ENCODE measurements at places on chromosomes 11 and 22.
A peak's percentile ranks its signal among the peaks of the same experiment; 100 is the strongest.

DNA sequence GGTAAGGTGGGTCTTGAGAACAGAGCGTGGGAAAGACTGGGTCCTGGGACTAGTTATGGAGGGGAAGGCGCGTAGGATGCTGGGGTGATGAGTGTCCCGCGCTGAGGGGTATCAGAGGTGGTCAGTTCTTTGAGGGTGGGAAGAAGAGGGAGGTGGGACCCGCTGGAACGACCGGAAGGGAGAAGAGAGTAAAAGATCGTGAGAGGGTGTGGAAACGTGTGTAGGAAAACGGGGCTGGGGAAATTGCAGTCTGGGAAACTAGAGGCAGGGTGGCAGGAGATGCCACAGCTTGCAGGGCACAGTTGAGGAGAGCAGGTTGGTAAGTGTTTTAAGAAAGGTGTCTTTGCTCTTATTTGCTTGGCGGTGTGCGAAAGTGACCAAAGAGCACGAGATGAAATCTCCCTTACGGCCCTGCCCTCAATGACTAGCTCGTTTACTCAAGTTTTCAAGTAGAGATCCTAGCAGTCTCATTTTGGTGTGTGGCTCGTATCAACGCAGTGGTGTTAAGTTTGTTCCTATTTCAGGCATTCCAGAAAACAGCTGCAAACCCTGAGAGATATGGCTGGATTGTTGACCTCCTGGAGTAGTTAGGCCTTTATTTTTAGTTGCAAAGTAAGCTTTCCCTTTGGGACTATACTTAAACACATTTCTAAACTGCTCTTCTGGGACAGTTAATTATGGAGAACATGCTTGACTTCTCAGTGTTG, 615 bp downstream of the STT3A start:
- no peak for DNase-seq

DNA sequence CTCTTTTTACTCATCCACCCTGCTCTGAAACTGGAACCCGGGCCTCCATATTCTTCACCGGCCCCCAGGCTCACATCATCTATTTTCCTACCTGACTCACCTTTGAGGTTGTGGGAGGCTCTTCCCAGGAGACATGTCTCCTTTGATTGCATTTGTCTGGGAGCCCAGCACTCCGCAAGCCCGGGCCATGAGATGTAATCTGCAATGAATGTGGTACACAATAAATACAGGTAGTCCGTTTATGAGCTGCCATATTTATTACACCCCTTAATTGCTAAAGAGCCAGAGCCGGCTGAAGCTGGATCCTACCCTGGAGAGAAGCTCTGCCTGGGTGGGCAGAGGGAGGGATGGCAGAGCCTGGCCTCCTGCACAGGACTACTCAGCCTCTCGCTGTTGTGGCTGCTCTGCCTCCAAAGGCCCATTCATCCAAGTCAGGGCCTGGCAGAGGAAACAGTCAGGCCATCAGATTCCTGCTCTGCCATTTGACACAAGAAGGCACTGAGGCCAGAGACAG, 49.5 kb downstream of the TP53I11 start:
- DNase-seq: no peak

- DNase-seq: no peak
Measured at GRCh38 chr11:13216019-13216710, 61.4 kb upstream of the BMAL1 start.

GRCh38 chr11:132910011-132910760, 622.1 kb downstream of the OPCML start:
- DNase-seq: peak; percentile 8

DNA sequence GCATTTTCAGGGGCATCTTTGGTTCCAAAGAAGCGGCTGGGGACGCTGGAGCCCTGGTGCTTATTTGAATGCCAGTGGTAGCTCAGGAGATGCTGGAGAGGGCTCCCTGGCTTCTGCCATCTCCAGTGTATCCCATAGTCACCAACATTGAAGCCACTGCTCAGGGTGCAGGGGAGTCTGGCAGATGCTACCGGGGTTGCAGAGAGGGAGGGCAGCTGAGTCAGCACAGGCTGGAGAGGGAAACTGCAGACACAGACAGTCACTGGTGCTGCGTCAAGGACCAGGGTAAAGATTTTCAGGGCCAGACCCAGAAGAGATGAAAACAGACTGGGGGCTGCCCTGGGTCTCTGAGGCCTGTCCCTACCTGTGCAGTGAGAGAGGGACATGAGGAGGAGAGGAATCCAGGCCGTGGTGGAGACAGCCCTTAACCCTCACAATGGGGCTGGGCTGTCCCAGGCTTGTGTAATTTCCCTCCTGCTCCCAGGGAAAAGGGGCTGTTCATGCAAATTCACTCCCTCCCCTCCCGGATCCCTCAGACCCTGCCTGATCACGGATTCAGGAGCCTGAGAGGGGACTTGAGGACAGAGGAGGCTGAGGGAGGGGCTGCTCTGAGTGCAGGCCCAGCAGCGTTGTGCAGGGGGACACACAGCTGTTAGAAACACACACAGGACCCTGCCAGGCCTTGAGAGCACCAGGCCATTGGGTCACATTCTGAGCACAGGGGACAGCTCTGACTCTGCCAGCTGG, 126.9 kb upstream of the GRK3 start:
- no peak for DNase-seq

GRCh38 chr22:39176143-39176713, 23.7 kb upstream of the CBX7 start:
- DNase-seq: no peak

DNA sequence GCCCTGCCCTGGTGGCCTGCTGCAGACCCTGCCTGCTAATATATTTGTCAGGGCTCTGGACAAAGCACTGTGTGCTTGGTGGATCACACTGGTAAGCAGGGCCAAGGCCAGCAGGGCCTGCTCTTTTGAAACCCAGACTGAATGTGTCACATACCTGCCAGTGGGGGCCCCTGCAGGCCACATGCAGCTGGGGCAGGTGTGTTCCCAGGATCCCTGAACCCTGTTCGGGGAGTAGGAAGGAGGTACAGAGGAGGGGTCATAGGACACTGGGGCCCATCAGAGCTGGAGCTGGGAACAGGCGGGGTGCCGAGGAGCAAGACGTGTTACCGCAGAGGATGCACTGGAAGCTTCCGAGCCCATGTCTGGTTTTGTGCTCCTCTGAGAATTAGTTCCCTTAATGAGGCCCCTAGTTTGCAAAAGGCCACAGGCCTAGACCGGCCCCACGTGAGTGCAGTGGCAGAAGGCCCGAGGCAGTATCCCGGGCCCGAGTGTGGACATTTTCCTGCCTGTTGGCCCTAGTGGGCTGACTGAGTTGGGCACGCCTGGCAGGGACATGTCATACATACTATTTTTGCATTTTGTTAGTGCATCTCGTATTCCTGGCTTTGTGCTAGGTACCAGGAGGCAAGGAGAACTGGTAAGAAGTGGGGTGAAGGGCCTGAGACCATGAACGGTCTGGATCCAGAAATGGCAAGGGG, 11.2 kb upstream of the ACR start:
- no peak for DNase-seq

GRCh38 chr11:115458877-115459276, 45.3 kb downstream of the CADM1 start:
- DNase-seq: peak; percentile 25

DNA sequence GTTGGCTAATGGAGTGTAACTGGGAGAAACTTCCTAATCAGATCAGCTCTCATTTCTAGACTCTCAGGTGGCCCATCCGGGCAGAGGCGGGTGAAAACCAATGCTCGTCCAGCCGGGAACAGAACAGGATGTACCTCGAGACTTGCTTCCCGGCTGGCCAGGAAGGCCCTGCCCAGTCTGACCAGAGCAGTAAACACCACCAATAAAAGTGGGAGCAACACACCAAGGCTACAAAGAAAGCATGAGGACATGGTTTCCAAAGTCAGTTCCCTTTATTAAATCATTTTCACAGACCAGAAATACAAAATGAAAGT, 940 bp upstream of the TNKS1BP1 start:
- no peak for DNase-seq

- no peak for DNase-seq
Measured at GRCh38 chr11:2741377-2742131, 41.8 kb upstream of the KCNQ1OT1 start.

DNA sequence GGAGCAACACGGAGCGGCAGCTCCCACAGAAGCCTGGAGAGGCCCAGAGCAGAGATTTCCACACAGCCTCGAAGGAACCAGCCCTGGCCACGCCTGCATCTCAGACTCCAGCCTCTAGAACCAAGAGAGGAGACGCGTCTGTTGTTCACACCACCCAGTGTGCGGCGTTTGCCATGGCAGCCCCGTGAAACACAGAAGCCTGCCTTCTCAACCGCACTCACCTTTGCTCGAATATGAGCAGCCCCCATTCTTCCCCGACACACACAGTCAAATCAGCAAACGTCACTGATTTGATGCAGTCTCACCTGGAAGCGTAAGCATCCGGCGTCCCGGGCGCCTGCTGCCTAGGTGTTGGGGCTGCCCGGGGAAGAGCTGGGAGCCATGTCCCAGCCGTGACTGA, 14.2 kb upstream of the TALDO1 start:
- no peak for DNase-seq

DNA sequence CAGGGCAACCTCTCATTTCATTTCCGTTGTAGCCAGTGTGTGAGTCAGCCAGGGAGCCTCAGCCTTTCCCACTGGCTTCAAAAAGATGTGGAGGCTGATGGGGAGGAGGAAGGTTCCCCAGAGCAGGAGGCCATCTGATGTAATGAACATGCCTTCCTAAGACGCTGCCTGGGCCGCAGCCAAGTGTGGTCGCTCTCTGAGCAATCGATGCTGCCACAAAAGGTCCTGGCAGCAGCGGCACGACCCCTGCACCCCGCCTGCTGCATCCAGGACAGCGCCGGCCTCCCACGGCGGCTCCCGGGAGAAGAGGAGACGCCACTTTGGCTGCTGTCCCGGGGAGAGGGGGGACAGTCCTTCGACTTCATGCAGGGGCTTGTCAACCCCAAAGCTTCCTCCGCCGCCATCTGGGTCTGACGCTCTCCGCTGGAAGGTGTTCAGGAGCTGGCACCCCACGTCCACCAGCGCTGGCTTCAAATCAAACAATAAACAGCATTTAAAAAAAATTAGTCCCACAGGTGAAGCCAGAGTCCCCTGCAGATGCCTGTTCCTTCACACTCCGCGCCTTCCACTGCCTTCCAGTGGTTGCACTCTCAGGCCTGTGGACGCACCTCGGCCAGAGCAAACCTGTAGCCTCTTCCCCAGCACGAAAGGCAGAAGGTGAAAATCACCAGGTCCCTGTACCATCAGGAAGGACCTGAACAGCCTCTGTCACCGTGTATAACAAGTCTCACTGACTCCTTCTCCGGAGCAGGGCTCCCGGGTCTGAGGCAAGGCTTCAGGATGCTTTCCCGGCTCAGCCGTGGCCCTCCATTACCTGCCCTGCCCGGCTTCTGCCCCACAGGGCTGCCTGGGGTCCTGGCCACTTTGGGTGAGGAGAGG, 930.7 kb downstream of the BRD1 start:
- DNase-seq: no peak

- DNase-seq: no peak
Measured at GRCh38 chr22:42909363-42910058, 52.4 kb upstream of the ARFGAP3 start.

DNA sequence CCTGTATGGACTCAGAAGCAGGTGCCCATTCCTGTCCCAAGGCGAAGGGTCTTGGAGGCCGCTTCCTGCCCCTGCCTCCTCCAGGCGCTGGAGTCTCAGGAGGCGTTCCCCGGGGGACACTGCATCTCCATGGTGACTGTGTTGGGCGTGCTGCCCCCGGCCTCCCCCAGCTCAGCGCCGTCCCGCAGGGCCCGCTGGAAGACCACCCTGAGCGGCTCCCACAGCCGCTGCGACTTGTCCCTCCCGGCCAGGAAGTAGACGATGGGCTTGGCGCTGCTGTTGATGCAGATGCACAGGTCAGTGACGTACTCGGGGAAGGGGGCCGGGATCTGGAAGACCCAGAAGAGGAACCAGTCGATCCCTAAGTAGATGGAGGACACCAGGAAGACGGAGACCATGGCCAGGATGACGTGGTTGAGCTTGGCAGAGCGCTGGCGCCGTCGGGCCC, 7.8 kb downstream of the MRGPRF start:
- DNase-seq: no peak

- no peak for DNase-seq
Measured at GRCh38 chr11:134025082-134025429, 43.8 kb upstream of the JAM3 start.

DNA sequence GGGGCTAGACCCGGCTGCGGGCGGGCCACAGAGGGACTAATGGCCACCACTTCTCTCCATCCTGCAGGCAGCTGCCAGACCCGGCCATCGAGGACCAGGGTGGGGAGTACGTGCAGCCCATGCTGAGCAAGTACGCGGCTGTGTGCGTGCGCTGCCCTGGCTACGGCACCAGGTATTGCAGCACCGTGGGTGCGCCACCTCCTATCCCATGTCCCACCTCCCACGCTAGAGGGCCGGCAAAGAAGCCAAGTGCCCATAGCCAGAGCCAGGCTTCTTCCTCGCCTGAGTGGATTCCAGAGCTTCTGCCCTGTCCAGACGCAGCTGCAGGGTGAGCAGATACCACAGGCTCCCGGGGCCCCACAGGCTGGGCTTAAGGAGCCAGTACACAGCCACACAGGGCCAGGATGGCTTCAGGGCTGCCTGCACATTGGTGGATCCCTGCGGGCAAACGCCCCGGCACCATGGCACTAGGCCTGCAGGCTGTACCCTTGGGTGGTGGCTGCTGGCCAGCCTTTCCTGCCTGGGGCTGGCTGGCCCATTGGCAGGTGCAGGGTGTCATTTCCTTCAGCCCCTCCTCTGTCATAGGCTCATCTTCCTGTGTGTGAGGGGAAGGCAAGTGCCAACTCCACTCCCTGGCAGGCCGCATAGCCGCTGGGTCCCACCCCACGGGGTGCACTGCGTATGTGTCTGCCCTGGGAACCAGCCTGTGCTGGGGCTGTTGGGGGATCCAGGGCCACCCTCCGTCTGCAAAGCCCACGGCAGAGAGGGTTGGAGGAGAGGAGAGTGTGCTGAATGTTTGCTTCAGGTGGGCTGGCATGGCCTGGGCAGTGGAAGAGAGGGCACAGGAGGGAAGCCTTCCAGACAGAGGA, 16.5 kb upstream of the DGCR8 start:
- no peak for DNase-seq

GRCh38 chr11:79578116-79578515, 137.3 kb upstream of the TENM4 start:
- no peak for DNase-seq

GRCh38 chr22:49010901-49011300, 816.8 kb downstream of the BRD1 start:
- DNase-seq: no peak

GRCh38 chr11:60377401-60378136, 763 bp upstream of the MS4A7 start:
- peak; percentile 36 for DNase-seq

- no peak for DNase-seq
Measured at GRCh38 chr11:46846510-46846830, 390 bp upstream of the CKAP5 start.

DNA sequence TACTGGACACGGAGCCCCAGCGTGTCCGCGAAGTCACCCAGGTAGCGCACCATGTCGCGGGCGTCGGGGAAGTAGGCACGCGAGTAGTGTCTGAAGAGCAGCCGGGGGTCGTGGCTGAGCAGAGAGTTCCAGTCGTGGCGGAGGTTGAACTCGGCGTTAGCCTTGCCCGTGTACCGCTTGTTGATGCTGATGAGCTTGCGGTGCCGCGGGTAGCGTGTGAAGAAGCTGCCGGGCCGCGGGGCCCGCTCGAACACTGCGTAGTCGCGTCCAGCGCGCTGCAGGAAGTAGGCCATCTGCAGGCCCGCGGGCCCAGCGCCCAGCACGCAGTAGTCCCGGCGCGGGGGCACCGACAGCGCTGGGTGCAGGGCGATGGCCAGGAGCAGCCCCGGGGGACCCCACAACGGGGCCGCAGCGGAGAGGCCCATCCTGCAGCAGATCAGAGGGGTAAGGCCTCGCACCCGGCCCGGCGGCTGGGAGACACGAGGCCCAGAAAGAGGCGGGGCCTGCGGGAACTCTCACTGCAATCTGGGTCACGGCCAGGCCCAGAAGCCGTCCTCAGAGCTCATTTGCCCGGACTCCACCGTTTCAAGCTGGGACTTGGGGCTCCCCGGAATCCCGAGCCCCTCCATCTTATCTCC, 723 bp downstream of the FOXRED2 start:
- no peak for DNase-seq
